ENCODE measurements at places on chromosomes 2 and 18. TPM values are rescaled to one million over a fixed set of nuclear protein-coding genes. Genes with fewer than 3 reads are reported as not detected.

GPR148 gene
- total RNA-seq, result not detected

DSG1 gene
- total RNA-seq, result 1.3 TPM

FZD7 gene
- total RNA-seq, result 35.2 TPM

GALNT5 gene
- 0.19 TPM for total RNA-seq

RPRM gene
- total RNA-seq, result not detected

CRYGA gene
- not detected for total RNA-seq

ANTXR1 gene
- 23.3 TPM for total RNA-seq

ATP6V1B1 gene
- not detected for total RNA-seq

ARHGAP28 gene
- 1.5 TPM for total RNA-seq

GPR35 gene
- 1.3 TPM for total RNA-seq

LYG2 gene
- total RNA-seq, result not detected

SLC9A4 gene
- not detected for total RNA-seq

SPRED2 gene
- 18.9 TPM for total RNA-seq

INHBB gene
- 3.2 TPM for total RNA-seq

EMILIN2 gene
- total RNA-seq, result 12.4 TPM

MAL gene
- total RNA-seq, result 4.4 TPM

RAX gene
- not detected for total RNA-seq

POTEJ gene
- not detected for total RNA-seq

ADCY3 gene
- total RNA-seq, result 12.8 TPM

IL1B gene
- 0.27 TPM for total RNA-seq

CELF4 gene
- 0.60 TPM for total RNA-seq

MGAT4A gene
- 18.4 TPM for total RNA-seq

COL4A4 gene
- total RNA-seq, result 8.9 TPM

UBR3 gene
- total RNA-seq, result 99.5 TPM

AKAIN1 gene
- not detected for total RNA-seq

DOK6 gene
- 0.96 TPM for total RNA-seq

ZNF396 gene
- total RNA-seq, result 0.71 TPM

ASIC4 gene
- total RNA-seq, result not detected

CYRIA gene
- total RNA-seq, result 4.1 TPM

LRP2 gene
- total RNA-seq, result 0.05 TPM

CDH19 gene
- total RNA-seq, result 13.0 TPM

MOGAT1 gene
- total RNA-seq, result 0.44 TPM

CRYGD gene
- not detected for total RNA-seq

ARHGAP25 gene
- 5.3 TPM for total RNA-seq

SCN2A gene
- total RNA-seq, result 0.08 TPM

PTH2R gene
- not detected for total RNA-seq

POTEC gene
- total RNA-seq, result not detected

PRKAG3 gene
- 0.14 TPM for total RNA-seq

SEMA4F gene
- total RNA-seq, result 2.9 TPM

PLB1 gene
- 2.4 TPM for total RNA-seq

MC4R gene
- total RNA-seq, result not detected

PIEZO2 gene
- 0.33 TPM for total RNA-seq

UGT1A8 gene
- total RNA-seq, result not detected

ZSWIM2 gene
- total RNA-seq, result not detected

SERPINB11 gene
- total RNA-seq, result not detected

CNPPD1 gene
- total RNA-seq, result 58.1 TPM

PLCD4 gene
- total RNA-seq, result 0.99 TPM

ANKRD30B gene
- not detected for total RNA-seq

DCC gene
- total RNA-seq, result not detected

IL36A gene
- total RNA-seq, result not detected

LIPG gene
- not detected for total RNA-seq

MARCHF4 gene
- total RNA-seq, result 0.08 TPM

TUBB8B gene
- not detected for total RNA-seq

NTSR2 gene
- total RNA-seq, result not detected

SIX3 gene
- not detected for total RNA-seq

PAPOLG gene
- 6.9 TPM for total RNA-seq
